Mesothelial cell of epicardium (in vitro differentiated cells): ENCODE measurements at places on chromosomes 4 and X. TPM values are rescaled to one million over a fixed set of nuclear protein-coding genes. Genes with fewer than 3 reads are reported as not detected.

DNA sequence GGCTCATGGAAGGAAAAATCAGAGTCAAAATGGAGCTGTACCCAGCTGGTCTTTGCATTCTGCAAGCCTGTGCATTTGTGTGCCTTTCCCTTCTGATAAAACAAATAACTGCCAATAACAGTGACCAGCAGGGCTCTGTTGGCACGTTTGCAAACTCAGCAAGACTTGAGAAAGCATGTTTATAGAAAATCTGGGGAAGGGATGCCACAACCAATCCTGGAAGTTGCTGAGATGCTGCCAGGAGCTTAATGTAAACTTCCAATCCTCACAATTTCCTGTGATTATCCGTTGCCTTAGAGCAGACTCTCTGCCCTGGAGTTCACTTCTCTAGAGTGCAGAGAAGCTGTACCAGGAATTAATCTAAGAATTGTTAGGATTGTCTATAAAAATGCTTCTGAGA is 6.9 kb upstream of the ANXA3 start:
- no peaks in the 10 kb centered on the region for H3K27me3 ChIP-seq
- no peak overlapping the region for H3K4me3 ChIP-seq
- H3K27ac ChIP-seq = peak overlapping the region; percentile 14
- DNase-seq = no peak

DNA sequence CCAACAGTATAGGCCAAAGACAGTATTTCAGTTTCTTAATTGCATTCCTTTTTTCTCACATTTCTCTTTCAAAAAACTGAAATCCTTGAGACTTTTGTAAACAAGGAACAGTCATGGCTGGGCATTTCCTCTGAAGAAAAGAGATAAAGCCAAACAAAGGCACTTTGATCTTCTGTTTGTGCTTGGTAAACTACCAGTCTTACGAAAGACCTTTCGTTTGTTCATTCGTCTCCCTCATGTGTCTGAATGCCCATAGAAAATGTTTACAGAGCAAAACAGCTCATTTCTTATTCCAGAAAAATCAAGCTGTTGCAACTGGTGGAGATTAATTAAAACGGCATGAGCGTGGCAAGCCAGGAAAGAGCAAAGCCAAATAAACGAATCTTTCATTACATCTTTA is 178.0 kb downstream of the GASK1B start:
- peaks cover 26% of the 10 kb centered on the region for H3K4me1 ChIP-seq
- no peaks in the 10 kb centered on the region for H3K36me3 ChIP-seq
- no peak overlapping the region for H3K4me3 ChIP-seq
- H3K27me3 ChIP-seq = no peaks in the 10 kb centered on the region

The MAGEA9B gene
- total RNA-seq = not detected in 3 replicates

The DOK7 gene
- 4.0 to 4.8 TPM (median 4.5 TPM) in 3 replicates for total RNA-seq

The PPP1R2C gene
- not detected in 3 replicates for total RNA-seq
